ENCODE measurements at places on chromosomes 2 and 18.

GRCh38 chr18:43662657-43663056, 385.4 kb upstream of the SYT4 start:
- DNase-seq: peak; percentile 42

GRCh38 chr2:165575044-165575615, 105.6 kb downstream of the CSRNP3 start:
- no peak for DNase-seq

DNA sequence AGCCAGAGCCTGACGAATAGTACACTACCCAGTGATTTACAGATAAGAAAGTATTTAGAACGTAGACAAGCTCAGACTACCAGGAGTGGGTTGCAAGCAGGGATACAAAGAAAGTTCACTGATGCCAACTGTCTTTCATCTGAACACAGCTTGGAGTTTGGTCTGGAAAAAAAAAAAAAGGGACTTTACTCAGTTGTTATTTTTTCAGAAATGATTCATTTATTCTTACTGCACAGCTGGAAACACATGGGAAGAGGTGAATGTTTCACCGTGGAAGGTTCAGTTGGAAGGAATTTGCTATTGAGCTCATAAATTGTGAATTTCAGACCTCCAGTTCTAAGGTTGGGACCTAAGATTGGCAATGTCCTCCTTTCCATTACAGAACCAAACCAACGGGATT, 259.7 kb downstream of the ETAA1 start:
- no peak for DNase-seq

GRCh38 chr2:1556776-1557466, 143.7 kb downstream of the TPO start:
- peak; percentile 12 for DNase-seq

- DNase-seq: no peak
These were observed 41.9 kb upstream of the RHOB start for GRCh38 chr2:20404950-20405349.

DNA sequence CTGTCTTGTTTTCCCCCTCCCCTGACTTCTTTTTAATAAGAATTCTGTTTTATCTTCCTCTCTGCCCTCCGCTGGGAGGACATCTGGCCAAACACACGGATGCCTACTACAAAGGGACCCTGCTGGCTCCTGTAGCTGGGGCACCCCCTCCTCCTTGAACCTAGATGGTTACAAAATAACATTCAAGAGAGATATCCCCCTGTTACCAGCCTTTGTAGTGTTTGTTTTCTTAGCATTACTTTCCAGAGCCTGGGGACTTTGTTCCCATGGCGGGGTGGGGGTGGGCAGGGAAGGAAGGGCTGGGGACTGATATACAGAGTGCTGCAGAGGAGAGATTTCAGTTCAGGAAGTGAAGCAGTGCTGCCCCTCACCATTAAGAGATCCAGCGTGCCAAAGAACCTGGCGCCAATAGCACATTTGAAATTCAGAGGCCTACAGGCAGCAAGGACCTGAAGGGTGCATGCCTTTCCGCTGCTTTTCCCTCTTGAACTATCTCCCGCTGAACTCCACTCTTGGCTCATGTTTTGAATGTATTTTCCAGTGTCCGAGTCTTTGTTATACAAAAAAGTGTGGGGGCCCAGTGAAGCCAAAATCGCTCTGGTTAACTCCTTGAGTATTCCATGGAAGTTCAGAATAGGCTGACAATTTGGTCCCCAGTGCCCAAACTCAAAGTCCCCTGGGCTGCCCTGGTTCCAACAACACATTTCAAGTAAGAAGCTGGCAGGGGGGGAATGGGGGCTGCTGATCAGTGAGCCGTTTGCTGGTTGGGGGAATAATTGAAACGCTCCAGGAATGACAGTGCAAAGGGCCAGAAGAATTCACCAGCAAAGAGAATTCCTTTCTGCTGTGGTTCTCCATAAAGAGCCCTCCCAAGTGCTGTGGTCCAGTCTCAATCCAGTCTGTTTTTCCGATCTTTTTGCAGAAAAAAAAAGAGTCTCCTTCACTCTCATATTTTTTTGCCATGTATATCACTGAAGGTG, 94.8 kb upstream of the THOC1 start:
- no peak for DNase-seq
